ENCODE measurements at places on chromosomes 3 and 15. TPM values are rescaled to one million over a fixed set of nuclear protein-coding genes. Genes with fewer than 3 reads are reported as not detected.

KNG1 gene
- not detected for total RNA-seq

POPDC2 gene
- total RNA-seq, result 11.5 TPM

CTXND1 gene
- 0.79 TPM for total RNA-seq

PLS1 gene
- 29.8 TPM for total RNA-seq

ALDH1A2 gene
- total RNA-seq, result 36.0 TPM

CCR1 gene
- total RNA-seq, result 7.7 TPM

SLCO3A1 gene
- total RNA-seq, result 4.4 TPM

CERS3 gene
- total RNA-seq, result 2.3 TPM

RUBCN gene
- 7.9 TPM for total RNA-seq

Data from urinary bladder (tissue), 4 donors.